ENCODE measurements at places on chromosomes 7 and 10.

DNA sequence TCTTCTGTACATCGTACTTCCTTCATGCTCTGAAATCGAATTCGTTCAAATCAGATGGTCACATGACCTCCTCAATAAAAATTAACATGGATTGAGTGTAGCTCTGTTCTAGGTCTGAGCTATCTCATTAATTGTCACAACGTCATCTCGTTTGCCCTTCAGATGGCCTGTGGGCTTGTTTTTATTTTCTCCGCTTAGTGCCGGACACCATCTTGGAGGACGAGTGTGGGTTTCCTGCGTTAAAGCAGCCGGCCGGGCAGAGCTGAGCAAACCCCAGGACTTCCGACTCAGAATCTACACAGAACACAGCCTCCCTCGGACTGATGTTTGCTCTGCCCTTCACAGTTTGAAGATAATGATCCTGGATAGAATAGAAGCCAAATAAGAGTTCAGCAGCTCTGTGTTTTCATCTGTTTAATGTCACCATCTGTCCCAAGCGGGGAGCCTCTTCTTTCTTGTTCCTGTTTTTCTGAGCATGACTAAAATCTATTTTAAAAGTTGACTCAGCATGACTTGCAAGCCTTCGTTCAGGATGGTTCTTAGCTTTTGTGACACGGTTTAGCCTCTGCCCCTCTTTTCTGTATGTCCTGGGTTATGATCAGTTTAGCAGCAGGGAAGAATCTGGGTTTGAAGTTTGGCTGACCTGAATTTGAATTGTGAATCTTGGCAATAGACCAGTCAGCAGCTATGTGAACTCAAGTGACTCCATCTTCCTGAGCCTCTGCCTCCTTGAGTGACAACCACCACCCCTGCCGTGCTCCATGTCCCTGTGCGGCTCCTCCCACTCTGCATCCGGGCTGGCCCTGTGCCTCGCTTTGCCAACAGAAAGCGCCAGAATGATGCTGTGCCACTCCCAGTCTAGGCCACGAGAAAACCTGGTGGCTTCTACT is 30.6 kb upstream of the GALNTL5 start:
- DNase-seq: no peak

DNA sequence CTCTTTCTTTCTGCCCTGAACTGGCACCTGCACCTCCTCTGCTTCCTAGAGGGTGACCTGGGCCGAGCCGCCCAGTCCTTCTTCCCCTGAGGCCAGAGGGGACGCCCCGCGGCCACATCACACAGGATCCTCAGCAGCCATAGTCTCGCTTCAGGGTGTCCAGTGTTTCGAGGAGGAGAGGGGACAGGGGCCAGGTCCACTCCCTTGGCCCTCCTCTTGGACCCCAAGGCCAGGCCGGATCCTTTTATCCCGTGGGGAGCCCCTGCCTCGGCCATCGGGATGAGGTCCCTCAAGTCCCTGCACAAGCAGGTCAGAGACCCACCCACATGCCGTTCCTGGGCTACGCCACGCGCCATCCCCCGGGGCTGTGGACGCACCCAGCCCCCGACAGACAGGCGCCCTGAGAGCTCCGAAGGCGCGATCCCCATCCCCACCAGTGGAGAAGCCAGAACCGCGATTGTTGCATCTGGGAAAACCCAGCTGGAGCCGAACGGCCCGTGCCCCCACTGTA is 3.6 kb downstream of the BHLHA15 start:
- no peak for DNase-seq

DNA sequence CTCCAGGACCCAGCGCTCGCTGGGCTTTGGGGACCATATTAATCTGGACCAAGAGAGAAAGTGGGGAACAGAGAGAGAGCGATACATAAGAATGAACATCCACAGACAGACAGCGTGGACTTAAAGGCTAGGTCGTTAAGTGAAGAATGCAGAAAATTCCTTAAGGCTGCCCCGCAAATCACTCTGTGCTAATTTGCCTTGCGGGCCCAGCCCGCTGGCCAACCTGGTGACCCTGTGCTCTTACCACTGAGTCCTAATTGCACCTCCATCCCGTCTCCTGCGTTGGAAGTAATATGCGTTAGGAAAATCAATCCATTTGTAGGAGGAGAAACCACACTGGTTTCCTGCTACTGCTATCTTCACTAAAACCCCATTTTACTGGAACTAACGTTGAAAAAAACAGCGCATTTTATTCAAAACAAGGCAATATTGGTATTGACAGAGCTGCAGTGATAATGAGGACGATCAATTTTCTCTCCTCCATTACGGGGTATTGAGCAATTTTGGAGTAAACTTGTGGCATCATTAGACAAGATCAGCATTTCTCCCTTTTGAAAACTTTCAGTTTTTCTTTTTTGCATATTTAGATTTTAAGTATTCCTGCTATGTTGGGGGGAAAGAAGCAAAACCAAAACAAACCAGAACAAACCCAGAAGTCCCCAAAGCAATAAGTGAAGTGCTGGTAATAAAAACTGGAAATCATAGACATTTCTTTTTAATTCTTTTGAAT is 85.2 kb downstream of the WDFY4 start:
- no peak for DNase-seq

DNA sequence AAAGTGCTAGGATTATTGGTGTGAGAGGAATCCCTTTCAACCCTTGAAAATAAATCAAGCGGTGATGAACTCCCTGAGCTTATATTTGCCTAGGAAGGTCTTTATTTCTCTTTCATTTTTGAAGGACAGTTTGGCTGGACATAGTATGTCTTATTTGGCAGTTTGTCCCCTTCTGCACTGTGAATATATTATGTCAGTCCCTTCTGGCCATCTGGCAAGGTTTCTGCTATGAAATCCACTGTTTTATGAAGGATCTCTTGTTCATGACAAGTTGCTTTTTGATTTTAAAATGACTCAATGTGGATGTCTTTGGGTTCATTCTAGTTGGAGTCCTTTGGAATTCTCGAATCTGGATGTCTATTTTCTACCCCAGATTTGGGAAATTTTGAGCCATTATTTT is 21.7 kb upstream of the MCM10 start:
- no peak for DNase-seq

- DNase-seq: no peak
Measured at GRCh38 chr7:123533929-123534382, 439 bp downstream of the IQUB start.

GRCh38 chr10:50410066-50410811 is 158.9 kb upstream of the ASAH2 start:
- DNase-seq: no peak

- no peak for DNase-seq
Measured at GRCh38 chr7:28478656-28479055, 66.3 kb downstream of the CREB5 start.

DNA sequence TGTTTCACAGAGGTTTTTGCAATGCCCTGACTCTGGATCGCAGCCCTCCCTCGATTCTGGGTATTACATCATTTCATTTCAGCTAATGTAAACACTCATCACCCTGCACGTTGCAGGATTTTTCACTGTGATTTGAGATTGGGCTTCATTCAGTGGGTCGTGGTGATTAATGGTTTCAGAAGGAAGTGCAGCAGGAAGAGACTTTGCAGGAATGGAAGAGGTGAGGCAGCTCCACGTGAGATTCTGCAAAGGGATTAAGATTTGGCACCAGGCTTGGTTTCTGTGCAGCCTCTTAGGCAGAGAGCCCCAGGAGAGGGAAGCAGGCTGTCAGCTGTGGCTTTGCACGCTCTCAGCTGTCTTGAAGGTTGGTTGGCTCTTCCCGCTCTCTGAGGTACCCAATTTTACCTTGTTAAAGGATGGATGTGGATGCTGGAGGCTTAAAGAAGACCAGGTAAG is 95.2 kb downstream of the PLCE1 start:
- no peak for DNase-seq

DNA sequence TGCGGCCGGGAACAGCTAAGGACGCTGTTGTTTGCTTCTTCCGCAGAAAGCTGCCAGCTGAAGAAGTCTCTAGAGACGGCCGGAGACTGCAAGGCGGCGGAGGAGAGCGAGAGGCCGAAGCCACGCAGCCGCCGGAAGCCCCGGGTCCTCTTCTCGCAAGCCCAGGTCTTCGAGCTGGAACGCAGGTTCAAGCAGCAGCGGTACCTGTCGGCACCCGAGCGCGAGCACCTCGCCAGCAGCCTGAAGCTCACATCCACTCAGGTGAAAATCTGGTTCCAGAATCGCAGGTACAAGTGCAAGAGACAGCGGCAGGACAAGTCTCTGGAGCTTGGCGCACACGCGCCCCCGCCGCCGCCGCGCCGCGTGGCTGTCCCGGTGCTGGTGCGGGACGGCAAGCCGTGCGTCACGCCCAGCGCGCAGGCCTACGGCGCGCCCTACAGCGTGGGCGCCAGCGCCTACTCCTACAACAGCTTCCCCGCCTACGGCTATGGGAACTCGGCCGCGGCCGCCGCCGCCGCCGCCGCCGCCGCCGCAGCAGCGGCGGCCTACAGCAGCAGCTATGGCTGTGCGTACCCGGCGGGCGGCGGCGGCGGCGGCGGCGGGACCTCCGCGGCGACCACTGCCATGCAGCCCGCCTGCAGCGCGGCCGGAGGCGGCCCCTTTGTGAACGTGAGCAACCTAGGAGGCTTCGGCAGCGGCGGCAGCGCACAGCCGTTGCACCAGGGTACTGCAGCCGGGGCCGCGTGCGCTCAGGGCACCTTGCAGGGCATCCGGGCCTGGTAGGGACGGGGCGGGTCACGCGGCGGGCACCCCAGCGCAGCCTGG is 2.4 kb downstream of the NKX2-3 start:
- no peak for DNase-seq

DNA sequence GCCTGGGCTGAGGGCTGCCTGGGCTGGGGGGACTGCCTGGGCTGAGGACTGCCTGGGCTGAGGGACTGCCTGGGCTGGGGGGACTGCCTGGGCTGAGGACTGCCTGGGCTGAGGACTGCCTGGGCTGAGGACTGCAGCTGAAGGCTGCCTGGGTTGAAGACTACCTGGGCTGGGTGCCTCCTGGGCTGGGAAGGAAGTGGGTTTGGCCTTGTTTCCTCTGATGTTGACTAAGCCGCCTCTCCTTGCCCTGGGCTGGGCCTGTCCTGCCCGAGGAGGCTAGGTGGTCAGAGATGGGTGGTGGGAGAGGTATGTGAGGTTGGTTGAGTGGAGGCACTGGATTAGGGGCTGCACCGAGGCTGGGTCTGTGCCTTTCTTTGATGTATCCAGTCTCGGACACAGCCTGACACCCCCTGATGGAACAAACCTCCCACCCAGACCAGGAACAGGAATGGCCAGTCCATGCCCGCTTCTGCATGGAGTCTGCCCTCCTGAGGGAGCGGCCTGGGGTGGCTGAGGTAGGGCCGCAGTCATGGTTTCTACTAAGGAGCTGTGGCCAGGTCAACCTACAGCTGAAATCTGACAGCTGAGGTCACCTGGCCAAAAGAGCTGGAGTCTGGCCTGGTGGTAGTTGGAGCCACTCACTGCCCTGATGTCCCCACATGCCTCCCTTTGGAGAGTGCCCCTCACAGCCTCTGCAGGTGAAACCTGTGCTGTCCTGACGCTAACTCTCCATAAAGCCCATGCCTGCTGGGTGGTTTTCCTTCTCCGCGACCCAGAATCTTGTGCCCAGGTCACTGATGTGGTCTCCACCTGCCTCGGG is 22.3 kb downstream of the SCART1 start:
- DNase-seq: no peak

DNA sequence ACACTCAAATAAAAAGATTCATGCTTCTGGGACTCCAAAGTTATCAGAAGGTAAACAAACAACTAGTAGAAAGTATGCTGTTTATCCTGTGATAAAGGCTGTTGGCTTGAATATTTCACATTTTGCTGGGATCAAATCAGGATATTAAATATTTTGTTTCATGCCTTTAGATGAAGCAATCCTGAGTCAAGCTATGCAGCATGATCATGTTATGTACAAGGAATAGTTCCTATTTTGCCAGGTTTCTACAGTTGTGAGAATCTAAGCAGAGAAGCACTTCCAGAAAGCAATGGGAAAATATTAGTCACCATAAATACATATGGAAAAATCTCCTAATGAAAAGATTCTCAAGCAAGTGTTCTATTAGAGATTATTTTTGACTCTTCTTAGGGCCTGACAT is 262.8 kb upstream of the PCDH15 start:
- DNase-seq: no peak

- DNase-seq: no peak
Measured at GRCh38 chr10:116659049-116659670, 38.4 kb downstream of the PNLIPRP2 start.
